Body of pancreas (tissue), 4 donors: ENCODE measurements at places on chromosomes 4 and X.

DNA sequence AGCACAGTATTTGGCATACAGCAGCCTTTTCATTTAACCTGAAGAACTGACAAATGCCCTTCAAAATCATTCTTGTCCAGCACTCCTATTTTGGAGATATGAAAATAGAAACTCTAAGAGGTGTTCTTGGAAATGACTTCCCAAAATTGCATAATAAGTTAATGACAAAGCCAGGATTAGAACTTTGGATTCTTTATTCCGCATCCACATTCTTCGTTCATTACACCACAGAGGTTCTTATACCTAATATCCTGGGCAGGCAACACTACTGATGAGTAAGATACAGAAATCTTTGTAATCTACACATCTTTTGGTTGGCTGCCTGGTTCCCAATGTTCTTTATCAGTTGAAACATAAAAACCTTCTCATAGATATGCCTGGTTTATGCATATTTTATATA is 5.9 kb downstream of the COL25A1 start:
- DNase-seq = no peak

- DNase-seq = no peak
Observed at GRCh38 chr4:83510442-83510841, 25.5 kb upstream of the GPAT3 start.

DNA sequence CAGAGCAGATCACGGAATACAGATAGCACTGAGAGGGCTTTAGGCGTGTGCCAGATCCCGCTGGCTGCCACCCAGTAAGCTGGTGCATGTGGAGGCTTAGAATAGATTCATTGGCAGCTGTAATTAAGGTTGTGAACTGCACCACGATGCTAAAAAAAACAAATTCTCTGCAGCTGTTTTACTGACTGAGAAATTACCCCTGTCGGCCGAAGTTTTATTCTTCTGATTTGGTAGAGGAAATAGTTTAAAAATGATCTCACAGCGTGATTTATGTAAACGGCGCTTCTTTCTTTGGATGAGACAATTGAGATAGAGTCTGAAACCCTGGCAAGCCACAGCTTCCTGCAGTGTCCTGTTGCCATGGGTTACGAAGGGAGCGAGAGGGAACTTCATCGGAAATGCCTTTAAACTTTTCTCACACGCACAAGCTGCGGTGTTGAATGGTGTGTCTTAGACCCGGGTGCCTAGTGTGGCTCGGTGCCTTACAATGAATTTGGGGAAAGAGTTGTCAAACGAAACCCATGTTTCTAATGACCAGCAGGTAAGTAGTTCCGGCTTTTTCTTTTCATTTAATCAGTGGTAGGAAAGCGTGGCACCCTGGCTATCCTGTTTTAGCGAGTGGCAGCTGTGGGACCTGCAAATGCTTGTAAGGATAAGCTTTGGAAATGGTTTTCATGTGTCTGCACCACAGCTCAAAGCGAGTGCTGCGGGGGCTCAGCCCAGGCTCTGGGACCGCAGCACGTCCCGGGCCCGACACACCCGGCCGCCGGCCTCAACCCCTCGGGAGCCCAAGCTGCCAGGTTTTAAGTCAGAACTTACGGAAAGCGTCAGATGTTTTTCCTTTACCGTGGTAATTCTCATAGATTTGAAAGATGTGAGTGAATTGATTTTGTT is 71.7 kb upstream of the HGFAC start:
- peak; percentile 61 for DNase-seq

DNA sequence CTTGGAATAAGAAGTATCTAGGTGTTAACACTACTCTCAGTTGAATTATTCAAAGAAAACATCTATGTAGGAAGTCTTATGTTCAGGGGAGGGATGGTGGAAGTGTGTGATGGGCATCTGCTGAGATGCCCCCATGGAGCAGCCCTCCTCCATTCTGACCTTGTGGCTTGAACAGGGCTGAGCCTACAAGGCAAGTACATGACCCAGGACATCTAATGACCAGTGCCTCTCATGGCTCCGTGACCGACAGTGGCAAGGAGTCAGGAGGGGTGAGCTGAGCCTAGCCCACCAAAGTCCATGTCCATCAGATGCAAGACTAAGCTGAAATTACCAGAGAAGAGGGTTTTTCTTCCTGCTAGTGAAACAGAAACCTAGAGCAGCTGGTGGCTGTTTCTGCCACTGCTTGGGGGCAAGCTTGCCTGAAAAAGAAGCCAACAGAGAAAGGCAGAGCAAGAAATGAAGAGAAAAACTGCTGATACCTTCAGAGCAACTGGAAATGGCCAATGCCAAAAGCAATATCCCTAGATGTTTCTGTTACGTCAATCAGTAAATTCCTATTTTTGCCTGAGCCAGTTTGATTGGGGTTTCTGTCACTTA is 113.5 kb downstream of the TSPAN5 start:
- DNase-seq = no peak

- no peak for DNase-seq
Observed at GRCh38 chr4:122456231-122457116, at the start of gene IL2. Gene IL2, minus strand, starts transcription at chr4:122456725. Its CDS starts 285 bp downstream, at chr4:122456440.
